ENCODE measurements at places on chromosomes 16 and 17.
A peak's percentile ranks its signal among the peaks of the same experiment; 100 is the strongest.

- DNase-seq = no peak
Measured at GRCh38 chr16:78323315-78323714, 223.9 kb downstream of the WWOX start.

DNA sequence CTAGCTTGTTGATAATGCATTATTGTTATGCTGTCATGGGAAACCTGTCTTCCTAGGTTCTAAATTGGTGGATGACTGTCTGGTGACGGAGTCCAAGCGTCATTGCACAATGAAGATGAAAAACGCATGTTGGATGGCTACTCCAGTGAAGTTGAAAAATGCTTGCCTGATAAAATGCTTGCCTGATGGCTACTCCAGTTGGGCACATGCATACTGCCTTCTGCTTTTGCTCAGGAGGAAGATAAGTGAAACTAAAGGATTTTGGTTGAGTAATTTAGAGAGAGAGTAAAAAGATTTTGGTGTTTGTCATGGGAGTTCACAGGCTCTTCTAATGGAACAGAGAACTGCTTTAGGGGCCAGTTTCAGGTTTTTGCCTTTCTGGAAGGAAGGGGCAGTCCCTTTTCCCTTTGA lies 118.6 kb downstream of the PRKCA start:
- no peak for DNase-seq

DNA sequence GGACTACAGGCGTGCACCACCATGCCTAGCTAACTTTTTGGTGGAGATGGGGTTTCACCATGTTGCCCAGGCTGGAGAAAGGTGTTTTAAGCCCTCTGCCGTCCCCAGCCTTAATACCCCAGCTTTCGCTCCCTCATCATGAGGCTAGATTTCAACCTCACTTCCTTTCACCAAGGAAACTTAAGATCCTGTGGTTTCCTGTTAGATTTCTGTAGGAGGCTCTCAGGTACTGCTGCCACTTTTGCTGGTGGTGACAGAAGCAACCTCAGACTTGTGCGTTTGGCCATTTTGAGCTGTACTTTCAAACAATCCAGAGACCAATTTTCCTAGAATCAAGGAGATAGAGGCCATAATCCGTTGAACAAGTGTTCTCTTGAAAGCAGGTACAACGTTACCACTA lies 36.2 kb downstream of the MPHOSPH6 start:
- DNase-seq = no peak

- DNase-seq = no peak
Measured at GRCh38 chr17:73827627-73828291, 183.5 kb upstream of the SDK2 start.

- DNase-seq = no peak
Measured at GRCh38 chr17:42891539-42892152, 9.0 kb upstream of the G6PC1 start.

- DNase-seq = peak; percentile 7
Measured at GRCh38 chr16:75801307-75801706, 75.0 kb upstream of the CPHXL start.

DNA sequence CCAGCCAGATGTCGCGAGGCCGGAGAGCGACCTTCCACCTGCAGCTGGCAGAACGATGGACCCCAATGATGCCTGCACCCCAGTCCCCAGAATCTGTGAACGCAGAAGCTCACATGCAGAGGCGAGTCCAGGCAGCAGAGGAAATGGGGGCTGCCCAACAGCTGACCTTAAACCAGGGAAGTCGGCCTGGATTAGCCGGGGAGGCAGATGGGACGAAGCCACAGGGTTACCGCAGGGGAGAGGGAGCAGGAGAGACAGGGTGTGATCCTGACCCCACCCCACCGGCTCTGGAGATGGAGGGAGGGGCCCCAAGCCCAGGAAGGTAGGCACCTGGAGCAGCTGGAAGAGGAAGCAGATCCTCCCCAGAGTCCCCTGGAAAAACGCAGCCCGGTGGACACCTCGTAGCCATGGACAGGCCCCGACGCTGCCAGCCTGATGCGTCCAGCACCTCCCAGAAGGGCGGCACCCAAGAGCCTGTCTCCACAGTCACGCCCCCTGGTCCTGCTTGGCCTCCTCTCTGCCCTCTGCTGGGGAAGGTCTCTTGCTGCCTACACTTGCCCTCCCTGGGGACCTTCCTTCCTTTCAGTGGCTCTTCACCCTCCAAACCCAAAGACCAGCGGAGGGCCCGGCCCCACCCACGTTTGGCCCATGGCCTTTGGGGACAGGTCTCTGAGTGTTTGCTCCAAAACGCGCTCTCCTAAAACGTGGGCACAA lies 37.3 kb downstream of the PIEZO1 start:
- peak; percentile 22 for DNase-seq

GRCh38 chr17:31824766-31825360 lies 34.2 kb downstream of the COPRS start:
- no peak for DNase-seq

DNA sequence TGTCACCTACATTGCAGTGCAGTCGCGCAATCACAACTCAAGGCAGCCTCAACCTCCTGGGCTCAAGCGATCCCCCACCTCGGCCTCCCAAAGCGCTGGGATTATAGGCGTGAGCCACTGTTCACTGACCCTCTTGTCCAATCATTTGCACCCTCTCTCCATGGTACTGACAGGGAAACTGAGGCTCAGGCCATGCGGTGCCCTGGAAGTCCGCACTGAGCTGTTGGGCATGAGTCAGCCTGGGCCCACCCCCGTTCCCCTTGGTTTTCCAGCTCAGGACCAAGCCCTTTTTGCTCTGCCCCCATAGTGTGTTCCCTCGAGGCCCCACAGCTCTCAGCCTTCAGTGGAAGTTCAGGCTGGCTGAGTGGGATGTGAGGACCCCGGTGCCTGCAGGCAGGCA lies 10.1 kb downstream of the GSE1 start:
- no peak for DNase-seq

DNA sequence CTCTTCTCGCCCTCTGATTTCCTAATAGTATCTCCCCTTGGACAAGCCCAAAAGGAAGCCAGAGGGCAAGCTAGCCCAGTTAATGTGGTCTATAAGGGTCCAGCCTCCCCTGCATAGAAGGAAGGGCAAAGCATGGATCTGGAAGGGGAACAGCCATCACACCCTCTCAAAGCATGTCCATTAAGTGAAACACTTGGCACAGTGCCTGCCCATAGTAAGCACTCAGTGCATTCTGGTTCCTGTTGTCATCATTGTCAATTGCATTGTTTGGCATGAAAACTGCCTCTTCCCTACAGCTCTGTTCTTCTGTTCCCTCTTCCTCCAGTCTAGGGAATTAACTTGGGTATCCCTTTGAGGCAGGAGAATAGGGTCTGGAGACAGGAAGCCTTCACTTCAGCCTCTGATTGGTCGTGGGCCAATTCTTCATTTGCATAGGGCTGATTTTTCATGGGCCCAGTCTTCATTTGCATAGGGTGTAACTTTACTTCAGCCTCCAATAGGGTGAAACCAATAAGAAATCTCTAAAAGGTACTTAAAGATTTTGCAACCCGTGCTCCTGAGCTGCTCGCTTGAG lies 81.4 kb downstream of the C17orf67 start:
- DNase-seq = no peak

DNA sequence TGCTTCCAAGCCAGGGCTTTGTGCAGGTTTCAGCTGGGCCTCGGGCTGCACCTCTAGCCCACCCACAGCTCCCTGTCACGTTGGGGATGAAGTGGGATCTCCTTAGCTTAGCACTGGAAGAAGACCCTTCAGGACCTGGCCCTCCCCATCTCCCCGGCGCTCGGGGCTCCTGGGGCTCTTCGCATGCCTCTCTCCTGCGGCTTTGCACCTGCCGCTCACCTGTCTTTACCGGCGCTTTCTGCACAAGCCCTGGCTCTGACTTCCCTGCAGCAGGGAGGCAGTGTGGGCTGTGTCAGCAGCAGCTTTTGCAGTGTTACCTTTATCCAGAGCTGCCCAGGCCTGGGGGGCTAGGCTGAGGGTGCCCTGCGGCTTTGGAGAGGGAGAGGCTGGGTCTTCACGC lies 52.3 kb downstream of the NT5M start:
- DNase-seq = no peak

GRCh38 chr16:69928856-69929400 lies 22.2 kb upstream of the CLEC18A start:
- DNase-seq = no peak

DNA sequence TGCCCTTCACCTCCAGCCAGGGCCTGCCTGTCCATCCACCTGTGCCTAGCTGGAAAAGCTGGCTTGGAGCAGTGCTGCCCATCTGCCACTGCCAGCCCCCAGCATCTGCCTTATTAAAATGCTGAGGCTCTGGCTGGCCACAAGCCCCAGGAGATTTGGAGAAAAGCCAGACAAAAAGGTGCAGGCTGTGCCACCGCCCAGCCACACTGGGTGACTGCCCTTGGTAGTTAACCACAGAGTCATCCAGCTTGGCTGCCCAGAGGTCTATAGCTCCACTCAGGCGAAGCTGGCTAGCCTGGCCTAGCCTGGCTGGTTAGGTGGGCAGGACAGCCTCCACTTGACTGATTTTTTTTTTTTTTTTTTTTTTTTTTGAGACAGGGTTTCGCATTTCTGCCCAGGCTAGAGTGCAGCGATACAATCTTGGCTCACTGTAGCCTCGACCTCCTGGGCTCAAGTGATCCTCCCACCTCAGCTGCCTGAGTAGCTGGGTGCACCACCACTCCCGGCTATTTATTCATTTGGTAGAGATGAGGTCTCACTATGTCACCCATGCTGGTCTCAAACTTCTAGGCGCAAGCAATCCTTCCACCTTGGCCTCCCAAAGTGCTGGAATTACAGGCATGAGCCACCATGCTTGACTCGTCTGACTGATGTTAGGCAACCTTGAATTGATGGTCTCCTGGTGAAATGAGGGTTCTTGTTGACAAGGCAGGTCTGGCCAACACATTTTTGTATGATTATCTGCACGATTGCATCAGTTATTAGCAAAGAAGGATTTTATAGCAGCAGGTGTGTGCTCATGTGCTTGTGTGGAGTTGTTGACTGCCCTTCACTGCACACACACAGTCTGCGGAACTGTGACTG lies 103.8 kb downstream of the RAB11FIP4 start:
- DNase-seq = no peak

DNA sequence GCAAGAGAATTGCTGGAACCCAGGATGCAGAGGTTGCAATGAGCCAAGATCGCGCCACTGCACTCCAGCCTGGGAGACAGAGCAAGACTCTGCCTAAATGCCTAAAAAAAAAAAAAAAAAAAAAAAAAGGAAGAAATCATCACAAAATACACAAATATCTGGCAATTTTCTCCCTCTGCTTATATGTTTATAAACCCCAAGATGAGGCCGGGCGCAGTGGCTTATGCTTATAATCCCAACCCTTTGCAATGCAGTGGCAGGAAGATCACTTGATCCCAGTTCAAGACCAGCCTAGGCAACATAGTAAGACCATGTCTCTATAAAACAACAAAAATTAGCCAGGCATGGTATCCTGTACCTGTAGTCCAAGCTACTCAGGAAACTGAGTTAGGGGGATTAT lies 21.5 kb downstream of the MED1 start:
- no peak for DNase-seq

- no peak for DNase-seq
Measured at GRCh38 chr17:10640475-10640874, 16.6 kb downstream of the MYH3 start.

GRCh38 chr16:77424871-77425604 lies 9.8 kb downstream of the ADAMTS18 start:
- no peak for DNase-seq

- no peak for DNase-seq
Measured at GRCh38 chr16:10196999-10197398, 14.8 kb upstream of the GRIN2A start.

GRCh38 chr17:8333281-8333680 lies 6.4 kb upstream of the ODF4 start:
- no peak for DNase-seq

- no peak for DNase-seq
Measured at GRCh38 chr16:177981-178667, 1.6 kb downstream of the HBA1 start.

DNA sequence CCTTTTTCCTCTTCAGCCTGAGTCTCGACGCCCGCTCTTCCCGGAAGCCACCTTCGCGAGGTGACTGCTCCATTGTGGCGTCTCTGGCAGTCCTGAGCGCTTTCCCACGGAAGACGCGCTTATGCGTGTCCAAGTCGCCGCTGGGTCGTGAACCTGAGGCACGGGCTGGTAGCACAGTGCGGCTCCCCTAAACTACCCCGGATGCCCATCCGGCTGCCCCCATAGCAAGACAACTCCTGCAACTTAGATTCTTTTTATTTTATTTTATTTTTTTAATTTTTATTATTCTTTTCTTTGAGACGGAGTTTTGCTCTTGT lies 2.1 kb upstream of the ESRP2 start:
- DNase-seq = no peak

DNA sequence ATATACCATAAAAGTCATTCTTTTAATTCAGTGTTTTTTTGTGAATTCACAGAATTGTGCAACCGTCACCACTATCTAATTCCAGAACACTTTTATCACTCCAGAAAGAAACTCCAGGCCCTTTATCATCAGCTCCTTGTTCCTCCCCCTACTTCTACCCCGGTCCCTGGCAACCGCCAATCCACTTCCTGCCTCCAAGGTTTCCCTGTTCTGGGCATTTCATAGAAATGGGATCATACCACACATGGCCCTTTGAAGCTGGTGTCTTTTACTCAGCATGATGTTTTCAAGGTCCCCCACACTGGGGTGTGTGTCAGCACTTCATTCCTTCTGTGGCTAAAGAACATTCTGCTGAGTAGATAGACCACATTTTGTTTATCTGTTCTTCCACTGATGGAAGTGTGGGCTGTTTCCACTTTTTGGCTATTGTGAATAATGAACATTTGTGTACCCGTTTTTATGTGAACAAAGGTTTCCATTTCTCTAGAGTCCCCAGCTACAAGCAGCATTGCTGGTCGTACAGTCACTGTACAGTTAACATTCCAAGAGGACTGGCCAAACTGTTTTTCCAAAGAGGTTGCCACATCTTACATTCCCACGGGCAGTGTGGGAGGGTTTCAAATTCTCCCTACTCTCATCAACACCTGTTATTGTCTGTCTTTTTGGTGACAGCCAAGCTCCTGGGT lies 75.8 kb upstream of the ZNF469 start:
- DNase-seq = no peak

GRCh38 chr16:17509194-17509593 lies 38.4 kb upstream of the XYLT1 start:
- DNase-seq = no peak

DNA sequence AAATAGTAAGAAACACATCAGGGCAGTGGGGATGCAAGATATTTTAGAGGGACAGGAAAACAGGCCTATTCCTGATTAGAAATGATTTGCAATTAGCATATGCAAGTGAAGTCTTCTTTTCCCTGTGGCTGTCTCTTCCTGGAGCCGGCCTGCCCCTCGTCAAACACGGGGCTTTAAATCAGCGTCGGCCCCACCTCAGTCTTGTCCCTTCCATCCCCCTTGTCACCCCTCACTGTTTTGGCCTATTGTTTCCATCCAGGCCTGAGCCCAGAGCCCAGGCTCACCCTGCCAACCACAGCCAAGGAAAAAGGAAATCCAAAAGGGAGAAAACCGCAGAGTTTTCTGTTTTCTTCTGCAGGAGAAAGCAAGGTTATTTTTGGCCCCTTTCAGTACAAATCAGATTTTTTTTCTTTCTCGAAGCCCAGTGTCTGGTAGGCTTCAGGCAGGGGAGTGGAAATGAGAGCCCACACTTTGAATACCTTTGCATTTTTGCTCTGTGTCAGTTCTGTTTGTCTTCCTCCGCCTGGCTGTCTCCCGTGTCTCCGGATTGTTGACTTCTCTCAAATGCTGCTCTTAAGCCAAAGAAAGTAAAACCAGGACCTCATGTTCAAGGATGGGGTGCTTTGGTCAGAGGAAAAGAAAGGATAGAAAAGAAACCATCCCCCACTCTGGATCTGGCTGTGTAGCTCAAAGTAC lies 399.9 kb upstream of the CDH11 start:
- DNase-seq = no peak

- DNase-seq = no peak
Measured at GRCh38 chr16:680967-681745, 946 bp downstream of the STUB1 start.
